T-cell (primary cell): ENCODE measurements at places on chromosomes 4 and X.

- DNase-seq, result no peak
These were observed 13.4 kb downstream of the RBMX2 start for GRCh38 chrX:130415201-130415600.

DNA sequence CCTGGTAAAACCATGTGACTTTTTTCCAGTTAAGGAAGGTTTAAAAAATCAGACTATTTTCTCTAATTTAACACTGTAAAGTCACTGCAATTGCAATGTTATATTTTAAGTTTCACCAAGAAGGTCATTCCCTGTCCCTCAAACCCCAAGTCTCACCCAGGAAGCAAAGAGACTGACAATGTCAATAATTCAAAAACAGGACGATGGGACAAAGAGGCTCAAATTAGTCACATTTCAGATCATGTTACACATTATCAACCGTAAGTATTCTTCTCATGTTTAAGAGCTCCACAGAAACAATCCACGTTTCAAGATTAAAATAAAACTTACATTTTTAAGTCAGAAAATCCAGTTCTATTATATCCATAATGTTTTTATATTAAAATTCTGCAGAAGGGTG, 13.2 kb downstream of the SHISA3 start:
- no peak for DNase-seq

DNA sequence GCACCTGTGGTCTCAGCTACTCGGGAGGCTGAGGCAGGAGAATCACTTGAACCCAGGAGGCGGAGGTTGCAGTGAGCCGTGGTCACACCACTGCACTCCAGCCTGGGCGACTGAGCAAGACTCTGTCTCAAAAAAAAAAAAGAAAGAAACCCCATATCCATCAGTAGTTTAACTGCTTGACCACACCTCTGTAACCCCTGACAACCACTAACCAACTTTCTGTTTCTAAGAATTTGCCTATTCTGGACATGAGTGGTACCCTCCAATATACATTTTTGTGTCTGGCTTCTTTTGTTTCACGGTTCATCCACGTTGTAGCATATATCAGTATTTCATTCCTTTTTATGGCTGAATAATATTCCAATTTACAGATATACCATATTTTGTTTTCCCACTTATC, 9.1 kb downstream of the PPAT start:
- DNase-seq, result no peak

DNA sequence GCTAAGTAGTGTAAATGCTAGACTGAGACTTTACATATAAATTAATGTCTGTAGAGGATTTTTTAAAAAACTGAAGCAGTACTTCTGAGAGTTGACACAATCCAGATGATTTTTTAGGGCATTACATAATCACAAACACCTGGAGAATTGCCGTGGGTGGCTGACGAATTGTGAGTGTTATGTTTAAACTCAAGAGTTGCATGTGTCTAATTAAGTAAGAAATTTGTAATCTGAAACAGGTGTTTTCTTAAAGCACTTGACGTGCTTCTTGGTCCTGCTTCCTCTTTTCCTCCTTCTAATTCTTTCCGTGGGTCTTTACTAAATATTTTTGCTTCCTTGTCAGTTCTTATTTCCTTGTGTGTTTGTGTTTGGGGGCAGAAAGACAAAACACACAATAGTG, 27.8 kb downstream of the PIR start:
- no peak for DNase-seq

DNA sequence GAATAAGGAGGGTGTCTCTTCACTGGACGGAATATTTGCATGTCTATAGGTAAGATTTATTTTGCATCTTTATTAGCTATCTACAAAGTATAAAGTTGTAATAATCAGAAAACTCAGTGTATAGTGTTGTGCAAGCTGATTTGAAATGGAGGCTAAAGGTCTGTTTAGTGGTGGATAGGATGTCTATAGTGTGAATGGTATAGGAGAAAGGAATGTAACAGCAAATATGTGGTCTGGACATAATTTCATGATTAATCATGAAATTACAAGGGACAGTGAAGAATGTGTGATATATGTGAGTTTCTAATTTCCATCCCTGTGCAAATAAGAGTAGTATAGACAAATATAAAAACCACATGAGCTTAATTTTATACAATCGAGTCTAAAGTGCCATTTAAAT, 79.3 kb upstream of the CAMK2D start:
- DNase-seq, result no peak

- no peak for DNase-seq
These were observed 2585.3 kb downstream of the ARAP2 start for GRCh38 chr4:33658971-33659370.

GRCh38 chrX:42398967-42399631, 378.9 kb downstream of the PPP1R2C start:
- DNase-seq, result no peak

DNA sequence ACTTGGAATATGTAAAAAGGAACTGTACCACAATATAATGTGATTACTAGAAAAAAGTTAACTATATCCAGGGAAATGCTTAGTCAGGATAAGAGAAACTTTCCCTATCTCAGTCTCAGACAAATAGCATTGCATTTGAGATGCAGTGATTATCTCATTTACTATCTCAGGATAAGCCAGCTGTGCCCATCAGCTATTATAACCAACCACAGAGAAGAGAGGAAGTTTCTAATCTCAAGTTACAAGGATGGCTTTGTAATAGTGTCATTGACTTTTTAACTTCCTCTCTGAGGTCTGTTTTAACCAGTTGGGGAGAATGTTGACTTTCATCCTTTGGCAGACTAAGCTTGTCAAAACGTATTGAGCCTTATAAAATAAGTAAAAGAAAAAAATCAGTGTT, 56.5 kb downstream of the SNX25 start:
- DNase-seq, result no peak

- DNase-seq, result no peak
These were observed 12.6 kb downstream of the RPL39 start for GRCh38 chrX:119778829-119779228.

GRCh38 chrX:139201924-139202323, 328.6 kb upstream of the F9 start:
- DNase-seq, result no peak

GRCh38 chrX:47540754-47541538, 20.1 kb upstream of the ARAF start:
- DNase-seq, result no peak

- DNase-seq, result no peak
These were observed 616.7 kb downstream of the RAPGEF2 start for GRCh38 chr4:159719531-159719930.

- no peak for DNase-seq
These were observed 11.0 kb downstream of the PGM2 start for GRCh38 chr4:37837446-37837845.

GRCh38 chr4:10983268-10983667, 298.7 kb upstream of the CLNK start:
- no peak for DNase-seq

- peak; percentile 46 for DNase-seq
These were observed 1.6 kb downstream of the TRPC3 start for GRCh38 chr4:121950212-121950679.
